SK-MEL-5 (cell line): ENCODE measurements at places on chromosomes 2 and 18. TPM values are rescaled to one million over a fixed set of nuclear protein-coding genes. Genes with fewer than 3 reads are reported as not detected.

Gene CRYGC
- total RNA-seq: not detected in 2 replicates

Gene DSG4
- total RNA-seq: not detected in 2 replicates

Gene ANKRD30BL
- total RNA-seq: not detected in 2 replicates

Gene RIT2
- not detected in 2 replicates for total RNA-seq

Gene OTOS
- not detected in 2 replicates for total RNA-seq

DNA sequence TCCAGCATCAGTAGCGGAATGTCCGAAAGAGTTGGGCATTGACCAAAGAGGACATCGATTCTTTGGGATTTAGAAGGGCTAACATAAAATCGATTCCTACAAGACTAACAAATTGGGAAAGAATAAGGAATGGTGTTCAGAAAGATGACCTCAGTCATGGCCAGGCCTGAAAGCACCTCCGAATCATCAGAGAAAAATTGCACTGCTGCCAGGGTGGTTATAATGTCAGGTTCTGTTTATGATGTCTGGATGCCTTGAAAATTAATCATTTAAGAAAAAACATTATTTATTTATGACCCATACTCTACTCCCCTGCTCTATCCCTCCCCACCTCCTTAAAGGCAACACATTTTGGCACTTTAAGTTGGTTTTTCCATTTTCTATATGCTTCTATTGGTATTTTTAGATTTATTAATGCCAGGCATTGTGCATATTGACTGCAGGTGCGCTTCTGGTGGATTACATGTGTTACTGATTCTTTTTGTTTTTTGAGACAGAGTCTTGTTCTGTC is 104.7 kb downstream of the MYCN start:
- no peak for DNase-seq

DNA sequence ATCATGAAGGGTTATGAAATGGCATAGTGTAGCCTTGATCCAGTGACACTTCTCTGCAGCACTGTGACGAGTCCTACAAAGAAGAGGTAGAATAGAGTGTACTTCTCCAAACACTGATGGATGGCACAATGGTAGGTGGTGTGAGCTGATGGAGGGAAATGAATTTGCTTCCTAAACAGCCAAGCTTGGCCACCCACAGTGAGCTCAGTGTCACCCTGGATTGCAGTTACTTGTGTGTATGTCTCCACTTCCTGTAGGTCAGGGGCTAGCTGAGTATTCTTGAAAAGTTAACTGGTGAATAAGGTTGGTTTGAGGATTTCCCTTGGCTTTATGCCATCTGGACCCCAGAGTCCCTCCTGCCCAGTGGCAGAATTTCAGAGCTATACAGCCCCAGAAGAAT is 75.9 kb downstream of the VSNL1 start:
- no peak for DNase-seq

GRCh38 chr2:191023235-191023679 is 9.3 kb upstream of the STAT1 start:
- no peak for DNase-seq

DNA sequence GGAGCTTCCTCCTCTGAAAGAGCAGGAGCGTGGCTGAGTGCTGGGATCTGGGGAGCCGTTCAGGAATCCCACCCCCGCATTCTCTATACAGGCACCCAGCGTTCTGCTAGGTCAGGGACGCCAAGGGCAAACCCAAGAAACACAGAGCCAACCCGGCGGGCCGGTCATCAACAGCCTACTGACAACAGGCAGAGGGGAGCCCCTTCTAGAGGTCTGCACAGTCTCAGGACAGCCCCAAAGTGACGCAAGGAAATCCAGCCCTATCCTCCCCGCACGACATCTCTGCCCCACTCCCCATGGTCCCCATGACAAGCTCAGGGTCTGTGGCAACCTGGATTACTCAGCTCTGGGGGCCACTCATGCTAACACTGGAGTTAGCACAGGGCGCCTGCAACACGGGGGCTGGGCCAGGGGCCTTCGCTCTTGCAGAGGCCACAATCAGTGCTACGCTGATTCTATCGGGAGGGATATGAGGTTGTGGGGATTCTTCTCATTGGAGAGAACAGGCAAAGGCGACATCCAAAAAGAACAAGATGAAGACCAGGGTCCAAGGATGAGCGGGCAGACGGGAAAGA is 81.6 kb downstream of the PXDN start:
- no peak for DNase-seq

DNA sequence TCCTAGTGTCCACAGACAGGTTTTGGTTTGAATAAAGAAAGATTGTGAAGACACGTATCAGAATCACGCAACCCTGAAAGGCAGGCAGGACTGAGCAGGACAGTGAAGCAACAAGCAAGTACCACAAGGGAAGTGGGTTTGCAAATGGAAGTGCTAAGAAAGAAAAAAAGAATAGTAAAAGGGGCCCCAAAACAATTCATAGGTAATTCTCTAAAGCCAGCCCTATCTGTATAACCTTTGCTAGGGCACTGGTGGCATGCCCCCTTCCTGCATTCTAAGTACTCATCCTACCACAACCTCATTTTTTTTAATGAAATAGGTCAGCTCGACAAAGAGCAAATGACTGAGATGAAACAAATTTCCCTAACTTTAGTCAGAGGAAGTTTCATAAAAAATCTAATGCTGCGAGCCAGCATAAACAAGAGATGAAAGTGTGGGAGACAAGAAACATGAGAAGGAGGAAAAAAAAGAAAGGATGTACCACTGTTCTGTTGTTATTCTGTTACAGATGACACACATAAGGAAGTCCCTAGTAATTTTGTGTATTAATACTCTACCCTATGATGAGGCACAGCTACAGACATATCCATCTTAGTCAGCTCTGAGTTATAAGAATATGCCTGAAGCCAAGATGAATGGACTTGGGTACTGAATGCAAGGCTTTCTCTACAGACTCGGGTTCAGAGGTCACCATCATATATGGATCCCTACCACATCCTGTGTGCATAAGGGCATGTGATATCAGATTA is 32.2 kb downstream of the IKZF2 start:
- DNase-seq: no peak

GRCh38 chr2:196380098-196380497 is 208.7 kb upstream of the STK17B start:
- no peak for DNase-seq

- no peak for DNase-seq
Observed at GRCh38 chr2:67854103-67854743, 208.6 kb downstream of the C1D start.
